ENCODE measurements at places on chromosomes 12 and 14.

- DNase-seq: no peak
These were observed 68.3 kb downstream of the KDM2B start for GRCh38 chr12:121512561-121512960.

GRCh38 chr12:125435871-125436270 lies 370.6 kb downstream of the AACS start:
- no peak for DNase-seq

DNA sequence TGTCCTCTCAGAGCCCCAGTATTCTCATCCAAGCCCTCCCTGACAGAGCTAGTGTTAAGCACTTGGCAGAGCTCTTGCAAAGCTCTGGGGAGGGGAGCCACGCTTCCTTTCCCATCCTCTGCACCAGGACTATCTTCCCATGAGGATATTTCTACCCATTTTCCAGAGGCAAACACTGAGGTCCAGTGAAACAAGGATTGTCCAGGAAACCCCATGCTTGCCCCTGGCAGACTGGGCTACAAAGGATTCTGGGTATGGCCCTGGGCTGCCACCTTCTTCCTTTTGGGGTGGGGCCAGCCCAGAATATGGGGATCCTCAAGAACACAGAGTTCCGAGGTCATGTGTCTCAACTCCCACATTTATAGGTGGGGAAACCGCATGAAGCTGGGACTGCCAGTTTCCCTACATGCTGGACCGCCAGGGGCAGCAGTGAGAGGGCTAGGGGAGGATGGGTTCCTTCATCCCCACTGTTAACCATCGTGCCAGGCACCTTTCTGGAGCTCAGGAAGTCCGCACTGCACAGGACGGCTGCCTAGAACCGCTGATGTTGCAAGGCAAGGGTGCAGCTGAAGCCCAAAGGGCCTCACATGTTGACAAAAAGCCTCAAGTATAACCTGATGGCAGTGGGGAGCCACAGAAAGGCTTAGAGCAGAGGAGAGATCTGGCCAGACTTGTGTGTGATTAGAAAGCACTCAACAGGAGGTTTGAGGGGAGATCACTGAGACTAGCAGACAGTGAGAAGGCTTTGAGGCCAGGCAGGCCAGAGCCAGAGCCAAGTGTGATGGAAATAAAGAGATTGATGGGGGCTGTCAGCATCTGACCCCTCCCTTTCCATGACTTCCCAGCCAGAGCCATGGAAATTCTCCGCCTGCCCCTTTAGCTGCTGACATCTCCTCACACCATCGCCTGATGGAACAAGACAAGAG lies 5.5 kb upstream of the CCDC85C start:
- DNase-seq: no peak

GRCh38 chr12:19223695-19224094 lies 94.2 kb downstream of the PLEKHA5 start:
- no peak for DNase-seq

- no peak for DNase-seq
These were observed 1.5 kb upstream of the KSR2 start for GRCh38 chr12:117970334-117970733.
